ENCODE measurements at places on chromosomes 13 and 19.
A peak's percentile ranks its signal among the peaks of the same experiment; 100 is the strongest.

DNA sequence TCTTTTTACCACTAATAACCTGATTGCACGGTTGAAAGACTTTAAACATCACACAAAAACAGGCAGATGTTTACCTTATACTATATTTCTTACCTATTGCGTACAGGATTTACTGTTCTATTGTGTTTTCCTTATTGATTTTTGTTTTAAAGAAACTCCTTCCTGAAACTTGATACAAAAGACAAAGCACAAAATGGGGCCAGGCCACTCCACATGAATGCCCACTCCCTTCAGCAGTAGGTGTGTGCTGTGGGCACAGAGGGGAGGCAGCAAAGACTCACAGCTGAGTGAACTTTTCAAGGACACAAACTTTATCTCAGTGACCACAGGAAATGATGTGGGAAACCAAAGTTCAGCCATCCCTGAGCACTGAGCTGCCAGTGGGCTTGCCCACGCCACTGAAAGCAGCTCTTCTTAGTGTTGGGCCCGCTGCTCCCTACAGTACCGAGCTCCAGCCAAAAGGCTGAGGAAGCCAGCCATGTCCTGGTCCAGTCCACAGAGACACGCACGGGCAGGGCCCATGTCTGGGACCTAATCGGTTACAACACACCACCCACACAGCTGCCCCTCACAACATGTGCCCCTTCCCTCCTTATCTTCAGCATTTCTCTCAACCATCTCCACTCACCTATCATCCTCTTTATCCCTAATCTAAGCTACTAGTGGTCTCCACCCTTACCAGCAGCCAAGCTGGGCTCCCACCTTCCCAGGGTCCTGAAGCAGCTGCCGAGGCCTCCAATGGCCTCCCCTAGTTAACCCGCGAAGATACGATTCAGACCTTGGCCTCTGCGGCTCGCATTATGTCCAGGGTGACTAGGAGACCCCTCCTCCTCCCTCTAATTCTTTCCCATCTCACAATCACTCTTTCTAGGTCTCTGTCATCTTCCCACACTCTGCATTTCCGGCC lies 39.5 kb downstream of the ATP7B start:
- DNase-seq = no peak

- no peak for DNase-seq
Measured at GRCh38 chr19:38059897-38060296, 152.9 kb downstream of the SIPA1L3 start.

DNA sequence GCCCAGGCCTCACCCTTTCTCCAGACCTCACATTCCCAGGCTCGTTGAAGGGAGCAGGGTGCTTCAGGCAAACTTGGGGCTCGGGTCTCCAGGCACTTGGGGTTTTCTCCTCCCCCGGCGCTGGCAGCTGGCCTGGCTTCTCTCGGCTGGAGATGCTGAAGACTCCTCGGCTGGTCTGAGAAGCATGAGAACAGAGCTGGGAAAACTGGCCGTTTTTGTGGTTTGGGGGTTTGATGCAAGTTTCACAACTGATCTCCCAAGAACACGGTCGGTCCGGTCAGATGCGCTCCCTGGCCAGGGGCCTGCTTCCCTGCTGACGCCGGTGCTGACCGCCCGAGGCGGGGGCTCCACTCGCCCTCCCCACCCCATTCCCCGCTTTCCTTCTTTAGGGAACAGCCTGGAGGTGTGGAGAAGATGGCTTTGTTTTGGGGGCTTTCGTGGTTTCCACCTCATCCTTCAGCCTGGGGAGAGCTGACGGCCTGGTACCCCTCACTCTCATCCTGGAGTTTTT lies 35.3 kb downstream of the CEBPA start:
- no peak for DNase-seq

GRCh38 chr19:58181902-58182576 lies 822 bp upstream of the ZNF274 start:
- DNase-seq = peak; percentile 40

- no peak for DNase-seq
Measured at GRCh38 chr19:35757231-35757748, 461 bp upstream of the HSPB6 start.

DNA sequence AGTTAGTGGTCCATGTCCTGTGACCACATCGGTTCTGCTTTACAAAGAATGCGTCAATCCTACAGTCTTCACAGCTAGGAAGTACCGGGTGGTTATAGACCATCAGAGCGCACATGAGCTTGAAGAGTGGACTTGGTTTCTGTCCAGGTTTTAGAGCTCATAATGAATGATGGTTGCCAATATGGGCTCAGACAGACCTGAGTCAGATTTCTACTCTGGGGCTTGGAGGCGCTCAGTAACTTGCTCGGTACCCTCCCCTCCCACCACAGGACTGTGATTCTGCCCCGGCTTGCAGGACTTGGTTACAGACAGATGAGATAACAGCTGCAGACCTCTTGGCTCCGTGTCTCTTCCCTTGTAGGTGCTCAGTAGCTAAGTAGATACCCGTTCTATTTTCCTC lies 284.7 kb downstream of the TSHZ3 start:
- DNase-seq = no peak

GRCh38 chr13:47407808-47408207 lies 511.0 kb upstream of the HTR2A start:
- no peak for DNase-seq

DNA sequence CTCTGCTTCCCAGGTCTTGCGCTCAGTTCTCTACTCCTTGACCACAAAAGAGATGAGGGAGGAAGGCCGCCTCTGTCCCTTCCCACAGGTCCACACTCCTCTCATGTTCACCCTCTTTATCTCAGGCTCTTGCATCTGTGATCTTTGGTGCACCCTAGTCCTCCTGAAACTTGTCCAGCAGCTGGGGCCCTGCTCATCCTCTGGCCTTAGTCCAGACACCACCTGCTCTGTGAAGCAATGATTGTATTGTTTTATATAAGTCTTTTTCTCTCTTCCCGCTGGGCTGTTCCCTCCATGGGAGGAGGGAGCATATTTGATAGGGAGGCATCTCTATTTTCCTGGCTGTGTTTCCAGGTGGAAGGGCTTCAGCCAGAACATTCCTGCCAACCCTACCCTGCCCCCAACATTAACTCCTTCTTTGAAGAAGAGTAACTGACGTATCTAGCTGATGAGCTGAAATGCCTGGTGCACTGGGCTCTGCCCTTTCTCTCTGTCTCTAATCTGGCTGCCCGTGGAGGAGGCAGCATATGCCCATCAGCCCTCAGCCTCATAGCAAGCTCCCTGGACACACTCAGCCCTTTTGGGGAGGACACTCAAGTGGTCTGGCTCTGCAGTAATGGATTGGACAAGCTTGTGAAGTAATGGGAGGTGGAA lies 38.2 kb upstream of the SIAH3 start:
- DNase-seq = no peak

DNA sequence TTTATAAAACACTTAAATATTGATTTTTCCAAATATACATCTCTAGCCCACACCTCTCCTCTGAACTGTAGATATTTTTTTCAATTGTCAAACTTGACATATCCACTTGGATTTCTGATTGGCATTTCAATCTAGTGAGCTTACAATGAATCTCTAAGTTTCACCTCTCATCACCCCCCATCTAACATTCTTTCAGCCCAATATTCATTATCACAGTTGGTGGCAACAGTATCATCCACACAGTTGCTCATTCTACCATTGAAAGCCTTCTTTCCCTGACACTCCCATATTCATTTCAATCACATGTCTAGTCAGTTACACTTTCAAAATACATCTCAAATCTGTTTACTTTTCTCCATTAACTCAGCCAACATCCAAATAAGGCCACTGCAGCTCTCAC lies 385.2 kb downstream of the PCDH20 start:
- DNase-seq = no peak

DNA sequence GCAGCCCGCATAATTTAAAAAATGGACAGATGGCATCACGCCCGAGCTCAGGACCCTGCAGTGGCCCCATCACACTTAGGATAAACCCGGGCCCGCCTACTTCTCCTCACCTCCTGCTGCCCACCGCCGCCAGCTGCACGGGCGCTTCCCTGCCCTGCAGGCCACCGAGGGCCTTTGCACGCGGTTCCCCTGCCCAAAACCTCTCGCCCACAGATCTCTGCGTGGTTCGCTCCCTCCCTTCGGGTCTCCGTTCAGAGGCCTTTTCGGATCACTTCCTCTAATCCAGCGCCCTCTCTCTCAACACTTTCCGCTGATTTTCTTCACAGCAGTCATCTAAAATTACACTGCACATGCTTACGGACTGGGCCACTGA lies 1.8 kb downstream of the SHISA7 start:
- no peak for DNase-seq

DNA sequence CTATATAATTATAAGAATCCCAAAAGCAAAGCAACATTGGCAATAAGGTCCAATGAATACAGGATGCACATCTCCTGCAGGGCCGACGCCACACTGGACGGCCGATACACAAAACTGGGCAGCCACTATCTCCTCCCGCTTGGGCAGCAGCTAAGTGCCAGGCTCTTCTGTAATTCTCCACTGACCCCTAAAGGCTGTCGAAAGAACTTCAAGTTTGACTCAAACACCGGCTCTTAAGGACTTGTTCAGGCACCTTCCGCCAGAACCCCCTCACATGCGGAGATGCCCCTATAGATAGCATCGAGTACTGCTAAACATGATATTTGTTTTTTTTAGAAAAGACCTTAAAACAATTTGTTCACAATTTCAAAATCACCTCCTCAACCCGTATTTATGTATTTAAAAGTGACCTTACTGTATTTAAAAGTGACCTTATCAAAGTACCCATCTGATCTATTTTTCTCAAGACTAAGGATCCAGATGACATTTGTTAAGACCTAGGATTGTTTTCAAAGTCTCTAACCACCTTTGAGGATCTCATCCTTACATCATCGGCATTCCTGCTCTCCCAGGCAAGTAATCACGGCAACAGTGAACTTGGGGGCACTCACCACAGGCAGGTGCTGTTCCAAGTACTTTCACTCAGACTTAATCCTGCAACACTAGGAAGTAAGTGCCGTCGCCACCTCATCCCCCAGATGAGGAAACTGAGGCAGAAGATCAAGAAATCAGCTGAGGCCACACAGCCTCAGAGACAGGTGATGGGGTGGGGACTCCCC lies 77.8 kb downstream of the TUBGCP3 start:
- DNase-seq = no peak

DNA sequence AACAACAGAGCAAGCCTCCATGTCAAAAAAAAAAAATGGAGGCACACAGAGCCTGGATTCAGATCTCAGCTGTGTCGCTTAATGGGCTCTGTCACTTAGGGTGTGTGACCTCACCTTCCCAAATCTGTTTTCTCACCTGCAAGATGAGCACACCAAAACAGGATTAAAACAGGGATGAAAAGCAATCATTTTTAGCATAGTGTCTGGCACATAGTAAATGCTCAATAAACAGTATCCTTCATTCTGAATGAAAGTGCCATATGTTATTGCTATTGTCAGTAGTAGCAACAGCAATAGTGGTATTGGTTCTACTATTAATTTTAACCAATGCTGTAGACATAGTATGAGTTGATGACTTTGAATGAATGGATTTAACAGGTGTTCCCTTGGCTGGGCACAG lies 23.3 kb downstream of the SAMD4B start:
- no peak for DNase-seq

DNA sequence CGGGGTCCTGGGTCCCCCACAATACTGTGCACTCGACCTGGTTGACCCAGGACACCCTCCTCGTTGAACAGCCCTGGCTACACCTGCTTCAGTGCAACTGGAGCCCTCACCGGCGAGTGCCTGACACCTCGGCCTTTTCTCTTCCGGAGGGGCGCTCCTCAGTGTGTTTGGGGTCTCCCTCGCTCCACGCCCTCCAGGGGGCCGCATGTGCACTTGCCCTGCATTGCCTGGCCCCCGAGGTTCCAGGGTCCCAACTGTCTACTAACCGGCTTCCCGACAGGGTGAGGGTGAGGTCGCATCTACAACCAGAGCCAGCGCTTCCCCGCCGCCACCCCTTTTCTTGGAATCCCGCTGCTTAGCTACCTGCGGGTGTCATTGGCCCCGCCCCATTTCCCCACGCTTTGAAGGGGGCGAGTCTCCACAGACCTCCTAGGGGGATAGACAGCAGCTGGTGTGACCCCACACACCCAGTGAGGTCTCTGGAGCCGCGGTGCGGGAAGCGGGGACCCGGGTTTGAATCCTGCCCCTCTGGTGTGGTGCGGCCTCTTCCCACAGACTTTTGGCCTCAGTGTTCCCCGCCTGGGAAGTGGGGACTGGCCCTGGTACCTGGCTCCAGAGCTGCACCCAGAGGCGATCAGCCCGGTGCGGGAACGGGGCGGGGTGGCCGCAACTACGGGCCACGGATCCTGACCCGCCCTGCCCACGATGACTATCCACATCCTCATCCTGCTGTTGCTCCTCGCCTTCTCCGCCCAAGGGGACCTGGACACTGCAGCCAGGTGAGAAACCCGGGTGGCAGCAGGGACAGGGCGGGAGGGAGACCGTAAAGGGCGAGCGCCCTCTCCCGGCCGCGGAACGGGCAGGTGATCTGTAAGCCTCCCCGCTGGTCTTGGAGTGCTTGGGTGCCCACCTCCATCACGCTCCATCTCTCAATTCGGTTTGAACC lies at the start of gene ADM5:
ADM5 (plus strand) TSS at position 462 of the 946 bp plus-strand sequence; CDS start at position 706, 244 bp downstream.
- no peak for DNase-seq

DNA sequence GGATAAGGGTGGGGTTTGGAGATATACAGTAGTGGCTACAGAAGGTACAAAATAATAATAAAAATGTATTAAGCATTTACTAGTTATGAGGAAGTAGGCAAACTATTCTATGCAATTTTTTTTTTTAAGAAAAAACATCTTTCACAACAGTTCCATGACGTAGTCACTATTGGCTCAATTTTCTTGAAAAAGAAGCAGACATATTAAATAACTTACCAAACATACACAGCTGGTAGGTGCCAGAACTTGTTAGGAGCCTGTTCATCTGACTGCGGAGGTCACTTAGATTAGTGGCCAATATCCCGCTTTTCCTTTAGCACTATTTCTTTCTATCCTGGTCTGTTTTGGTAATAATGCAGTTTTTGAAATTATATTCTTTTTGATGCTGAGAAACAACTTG lies 593.5 kb downstream of the KCTD12 start:
- no peak for DNase-seq

DNA sequence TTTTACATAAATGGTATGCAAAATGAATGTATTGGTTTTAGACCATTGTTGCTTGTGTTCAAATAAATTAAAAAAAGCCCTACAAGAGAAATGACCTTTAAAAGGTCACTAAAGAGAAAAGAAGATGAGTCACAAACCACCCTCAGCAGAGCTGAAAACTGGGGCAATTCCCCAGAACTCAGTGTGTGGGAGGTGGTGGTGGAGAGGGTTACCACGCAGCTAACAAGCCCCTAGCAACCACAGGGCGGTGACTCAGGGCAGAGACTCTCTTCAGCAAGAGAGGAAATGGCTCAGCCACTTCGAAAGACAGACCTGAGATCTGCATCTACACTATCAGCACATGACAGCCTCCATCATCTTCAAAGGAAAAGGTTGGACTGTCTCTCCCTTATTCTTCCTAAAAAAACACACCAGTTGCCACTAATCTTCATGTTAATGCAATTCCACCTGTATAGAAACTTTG lies 29.4 kb upstream of the NDFIP2 start:
- DNase-seq = peak; percentile 64

DNA sequence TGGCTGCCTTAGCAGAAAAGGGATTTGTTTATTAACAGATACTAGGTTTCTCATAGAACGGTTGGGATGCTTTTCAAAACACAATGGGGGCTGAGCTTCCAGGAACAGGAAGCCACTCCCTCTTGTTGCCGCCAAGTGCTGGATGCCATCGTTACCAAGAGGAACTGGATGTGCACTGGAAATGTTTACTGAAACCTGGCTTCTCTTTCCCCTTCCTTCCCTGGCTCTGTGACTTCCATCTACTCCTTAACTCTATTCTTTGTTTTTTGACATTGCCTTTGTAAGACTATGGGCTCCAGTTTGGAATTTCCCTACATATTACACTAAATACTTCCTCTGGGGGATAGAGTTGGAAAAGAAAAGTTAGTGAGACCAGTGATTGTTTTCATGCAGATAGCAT lies 11.7 kb upstream of the KL start:
- DNase-seq = no peak
